Fibroblast of lung (primary cell): ENCODE measurements at places on chromosomes 5 and 9.

DNA sequence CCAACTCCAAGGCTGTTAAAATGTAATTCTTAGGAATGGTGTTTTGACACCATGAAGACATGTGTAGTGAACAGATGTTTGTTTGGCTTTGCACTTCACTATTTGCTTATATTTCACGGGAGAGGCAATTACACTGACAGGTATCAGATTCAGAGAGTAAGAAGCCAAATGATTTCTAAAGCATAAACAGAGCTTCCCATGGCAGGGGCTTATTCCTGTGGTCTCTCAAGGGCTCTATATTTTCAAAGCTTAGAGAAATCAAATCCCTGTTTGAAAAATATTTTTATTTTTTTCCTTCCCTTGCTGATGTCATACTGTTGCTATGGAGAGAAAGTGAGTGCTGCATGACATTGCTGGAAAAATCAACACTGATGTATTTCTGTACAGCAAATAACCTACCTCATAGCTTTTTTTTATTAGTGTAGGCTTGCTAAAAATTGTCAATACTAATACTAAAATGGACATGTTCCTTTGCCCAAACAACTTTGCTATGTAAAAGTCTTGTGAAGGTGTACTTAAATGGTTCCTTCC lies 161.4 kb downstream of the GIN1 start:
- peak; percentile 60 for DNase-seq

DNA sequence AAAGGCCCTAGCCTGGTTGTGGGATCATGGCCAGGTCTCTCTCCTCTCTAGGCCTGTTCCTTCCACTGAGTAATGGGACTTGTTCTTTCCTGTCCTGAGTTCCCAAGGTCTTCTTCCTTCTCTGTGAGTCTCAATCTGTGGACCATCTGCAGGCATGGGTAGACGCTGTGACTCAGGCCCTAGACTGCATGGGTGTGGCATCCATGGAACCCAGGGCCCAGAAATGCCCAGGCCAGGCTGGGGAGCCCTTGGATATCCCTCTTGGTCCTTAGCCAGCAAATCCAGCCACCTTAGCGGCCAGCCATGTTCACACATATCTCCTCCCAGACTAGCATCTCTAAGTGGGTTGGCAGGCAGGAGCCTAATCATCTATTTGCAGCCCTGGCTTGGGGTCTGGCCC lies 2.3 kb upstream of the ACSL6 start:
- no peak for DNase-seq

DNA sequence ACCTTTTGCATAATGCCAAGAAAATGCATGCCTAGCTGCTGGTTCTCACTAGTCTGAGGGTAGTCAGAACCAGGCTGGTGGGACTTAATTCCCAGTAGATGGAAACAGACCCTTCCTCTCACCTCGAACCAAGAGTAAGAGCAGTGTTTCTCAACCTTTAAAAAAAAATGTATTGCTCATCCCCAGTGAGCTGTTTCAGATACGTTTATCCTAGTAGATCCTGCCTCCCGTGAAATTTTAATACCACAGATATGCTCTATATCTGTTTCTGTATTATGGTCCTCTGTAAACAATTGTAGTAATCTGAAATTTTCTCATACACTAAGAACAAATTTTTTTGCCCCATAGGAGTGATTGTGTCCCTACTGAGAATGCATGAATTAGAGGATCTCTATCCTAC lies 86.2 kb downstream of the TEK start:
- no peak for DNase-seq

DNA sequence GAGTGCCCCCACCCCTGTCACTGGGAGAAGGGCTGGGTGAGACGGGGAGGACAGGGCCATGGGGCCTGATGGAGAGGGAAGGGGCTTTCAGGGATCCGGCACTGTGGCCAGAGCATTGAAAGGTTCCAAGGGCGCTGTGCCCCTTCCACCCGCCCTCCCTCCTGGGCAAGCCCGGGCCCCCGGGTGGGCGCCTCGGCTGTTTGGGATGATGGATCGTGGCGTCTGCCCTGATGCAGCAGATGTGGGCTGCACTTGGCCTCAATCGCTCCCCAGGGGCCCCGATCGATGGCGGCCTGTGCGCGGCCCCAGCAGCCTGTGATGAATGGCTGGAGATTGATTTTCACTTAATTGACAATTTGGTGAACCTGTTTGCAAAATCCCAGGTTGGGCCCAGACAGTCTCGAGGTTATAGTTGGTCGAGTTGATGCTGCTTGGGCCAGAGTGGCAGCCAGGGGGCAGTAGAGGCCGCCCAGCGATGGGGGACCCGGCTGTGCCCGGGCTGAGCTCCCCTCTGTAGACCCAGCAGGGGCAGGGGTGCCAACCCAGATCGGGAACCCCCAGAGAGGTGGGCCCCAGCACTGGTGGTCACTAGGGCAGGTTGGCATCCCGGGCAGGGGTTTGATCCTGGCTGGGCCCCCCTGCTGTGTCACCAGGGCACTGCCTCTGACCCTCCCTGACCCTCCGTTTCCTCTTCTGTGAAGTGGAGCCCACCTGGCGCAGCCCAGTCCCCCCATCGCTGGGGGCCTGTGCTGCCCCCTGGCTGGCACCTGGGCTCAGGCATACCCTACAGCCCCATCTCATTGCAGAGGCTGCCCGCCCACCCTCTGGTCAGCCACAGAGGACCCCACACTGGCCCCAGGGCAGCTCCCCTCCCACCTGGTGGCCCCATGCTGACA lies 34.7 kb downstream of the LHX3 start:
- DNase-seq, result peak; percentile 12

- no peak for DNase-seq
Measured at GRCh38 chr5:74085782-74086181, 459.8 kb downstream of the ARHGEF28 start.

- no peak for DNase-seq
Measured at GRCh38 chr9:128252317-128253139, 23.3 kb downstream of the GOLGA2 start.

DNA sequence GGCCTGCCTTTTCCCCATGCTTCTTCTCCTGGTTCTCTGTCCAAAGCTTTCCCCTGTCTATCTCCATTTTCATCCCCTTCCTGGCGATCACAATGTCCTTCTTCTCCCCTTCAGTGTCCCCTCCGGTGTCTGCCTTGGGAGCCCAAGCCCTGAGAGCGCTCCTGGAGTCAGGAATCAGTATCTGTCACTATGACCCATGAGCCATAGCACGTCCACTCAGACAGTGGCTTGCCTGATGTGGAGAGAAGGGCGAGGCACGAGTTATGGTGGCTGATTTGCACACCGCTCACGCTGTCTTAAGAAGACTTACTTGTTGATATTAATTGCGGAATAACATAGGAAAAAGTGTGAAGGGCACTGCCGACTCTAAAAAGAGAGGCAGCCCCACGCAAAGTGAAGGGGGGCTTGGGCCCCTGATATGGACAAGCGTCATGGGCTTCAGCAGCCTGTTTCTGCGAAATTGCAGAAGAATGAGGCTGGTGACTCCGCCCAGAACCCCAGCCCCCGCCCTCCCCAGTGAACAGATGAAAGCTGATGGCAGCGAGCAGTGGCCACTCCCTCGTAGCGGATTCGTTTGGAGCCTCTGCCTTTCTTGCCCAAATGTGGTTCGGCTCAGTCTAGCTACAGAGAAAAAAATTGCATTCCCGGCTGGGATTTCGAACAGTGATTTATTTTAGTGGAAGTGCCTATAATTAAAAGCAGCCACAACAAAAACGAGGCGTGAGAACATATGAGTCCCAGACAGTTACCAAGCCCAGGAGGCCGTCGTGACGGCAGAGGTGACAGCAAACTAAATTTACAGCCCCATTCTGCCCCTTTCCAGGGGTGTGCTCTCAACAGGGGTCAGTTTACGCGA lies 149.8 kb downstream of the ICE1 start:
- no peak for DNase-seq

GRCh38 chr5:164376843-164377242 lies 871.4 kb downstream of the MAT2B start:
- no peak for DNase-seq

GRCh38 chr9:112140936-112141335 lies 34.2 kb downstream of the SUSD1 start:
- no peak for DNase-seq

DNA sequence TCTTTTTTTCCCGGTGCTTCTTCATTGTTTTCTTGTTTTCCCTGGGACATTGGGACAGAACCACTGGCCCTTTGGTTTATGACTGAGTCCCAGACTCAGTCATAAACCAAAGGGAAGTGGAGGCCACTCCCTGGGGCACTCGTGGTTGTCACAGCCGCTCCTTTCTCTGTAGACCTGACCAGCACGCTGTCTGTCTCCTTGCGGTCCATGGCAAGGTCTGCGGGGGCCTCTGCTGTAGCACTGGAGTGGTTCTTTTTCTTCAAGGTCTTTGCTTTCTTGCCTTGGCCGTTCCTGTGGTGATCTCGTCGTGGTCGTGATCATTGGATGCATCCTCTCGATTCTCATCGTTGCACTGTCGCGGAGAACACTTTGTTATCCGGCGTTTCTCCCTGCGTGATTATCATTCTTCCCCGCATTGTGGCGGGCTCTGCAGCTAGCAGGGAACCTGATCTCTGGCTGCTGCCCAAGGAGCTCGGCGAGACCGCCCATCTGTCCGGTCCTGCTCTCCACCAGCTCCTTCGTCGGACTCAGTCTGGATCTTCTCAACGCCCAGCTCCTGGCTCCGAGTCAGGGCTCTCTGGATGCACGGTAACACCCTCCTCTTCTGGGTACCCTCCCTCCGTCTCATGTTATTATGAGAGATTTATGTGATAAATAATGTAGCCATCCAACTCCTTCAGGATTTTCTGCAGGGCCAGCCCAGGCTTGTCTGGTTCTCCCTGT lies 43.5 kb upstream of the MPDZ start:
- no peak for DNase-seq

DNA sequence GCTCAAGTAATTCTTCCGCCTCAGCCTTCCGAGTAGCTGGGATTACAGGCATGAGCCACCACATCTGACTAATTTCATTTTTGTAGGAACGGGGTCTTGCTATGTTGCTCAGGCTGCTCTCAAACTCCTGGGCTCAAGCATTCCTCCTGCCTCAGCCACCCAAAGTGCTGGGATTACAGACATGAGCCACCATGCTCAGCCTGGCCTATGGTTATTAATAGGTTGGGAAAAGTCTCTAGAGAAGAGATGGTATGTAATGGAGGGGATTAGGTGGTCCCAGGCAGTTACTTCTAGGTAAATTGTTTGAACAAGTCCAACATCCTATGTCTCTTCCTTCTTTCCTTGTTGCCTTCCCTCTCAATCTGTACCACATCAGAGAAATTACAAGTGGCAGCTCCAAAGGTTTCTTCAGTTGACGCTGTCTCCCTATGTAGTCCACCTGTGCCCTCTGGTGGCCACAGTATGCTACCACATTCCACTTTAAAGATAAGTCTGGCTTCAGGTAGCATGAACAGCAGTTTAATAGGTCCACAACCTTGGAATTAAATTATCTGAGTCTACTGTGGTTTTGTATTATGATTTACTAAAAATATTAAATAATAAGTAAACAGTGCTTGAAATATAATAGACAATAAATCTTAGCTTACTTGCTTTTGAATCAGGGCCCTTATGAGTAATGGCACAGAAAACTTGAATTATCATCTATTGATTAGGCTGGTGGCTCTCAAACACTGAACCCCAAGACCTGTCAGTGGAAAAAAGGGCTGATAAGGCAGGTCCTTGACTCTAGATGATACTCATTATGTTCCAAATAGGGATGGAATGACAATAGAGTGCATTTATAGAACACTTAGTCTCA lies 9.7 kb downstream of the TIGD6 start:
- peak; percentile 77 for DNase-seq

DNA sequence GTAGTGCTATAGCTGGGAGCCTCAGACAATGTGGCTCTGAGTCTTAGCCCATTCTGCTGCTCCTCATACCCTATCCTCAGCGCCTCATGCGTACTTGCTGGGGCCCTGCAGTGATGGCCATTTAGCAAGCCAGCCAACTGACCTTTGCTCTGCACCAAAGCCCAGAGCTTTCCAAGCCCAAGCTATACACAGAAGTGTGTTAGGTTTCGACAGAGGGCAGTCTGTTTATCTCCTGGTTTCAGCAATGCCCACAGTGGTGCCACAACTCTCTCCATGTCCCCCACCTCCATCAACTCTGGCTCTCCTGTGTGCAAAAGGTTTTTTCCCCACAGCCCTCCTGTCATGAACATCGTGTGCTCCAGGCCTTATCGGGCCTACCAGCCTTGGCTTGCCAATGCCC lies 16.9 kb downstream of the GNG10 start:
- DNase-seq, result no peak

DNA sequence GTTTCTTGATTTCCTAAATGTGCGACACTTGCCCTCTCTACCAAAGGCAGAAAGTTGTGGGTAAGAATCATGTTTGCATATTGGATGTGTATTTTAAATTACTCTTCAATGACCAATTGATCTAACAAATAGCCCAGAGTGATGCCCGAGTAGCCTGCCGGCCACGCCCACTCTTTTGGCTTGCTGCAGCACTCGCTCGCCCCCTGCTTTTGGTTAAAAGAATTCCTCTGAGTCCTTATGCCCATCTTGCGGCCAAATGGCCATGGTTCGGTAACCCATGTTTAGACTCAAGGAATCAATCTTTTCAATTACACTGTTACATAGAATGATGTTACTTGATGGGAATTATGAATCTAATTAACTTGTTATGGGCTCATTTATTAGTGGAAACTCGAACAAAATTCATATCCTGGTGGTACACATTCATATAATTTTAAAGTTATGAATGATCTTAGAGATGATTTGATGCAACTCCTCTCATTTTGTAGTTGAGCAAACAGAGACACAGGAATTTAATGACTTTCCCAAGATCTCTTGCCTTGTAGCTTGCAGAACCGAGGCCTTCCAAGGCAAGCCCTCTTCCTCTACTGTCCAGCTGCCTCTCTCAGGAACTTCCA lies 36.5 kb downstream of the PPIC start:
- DNase-seq, result peak; percentile 22

- DNase-seq, result no peak
Measured at GRCh38 chr9:82613498-82613897, 449.4 kb downstream of the RASEF start.

- no peak for DNase-seq
Measured at GRCh38 chr9:138013273-138013672, 135.7 kb downstream of the CACNA1B start.

GRCh38 chr9:121316378-121316777 lies 48.4 kb downstream of the GSN start:
- DNase-seq, result no peak

GRCh38 chr5:180338001-180338707 lies 15.0 kb downstream of the GFPT2 start:
- DNase-seq, result no peak

DNA sequence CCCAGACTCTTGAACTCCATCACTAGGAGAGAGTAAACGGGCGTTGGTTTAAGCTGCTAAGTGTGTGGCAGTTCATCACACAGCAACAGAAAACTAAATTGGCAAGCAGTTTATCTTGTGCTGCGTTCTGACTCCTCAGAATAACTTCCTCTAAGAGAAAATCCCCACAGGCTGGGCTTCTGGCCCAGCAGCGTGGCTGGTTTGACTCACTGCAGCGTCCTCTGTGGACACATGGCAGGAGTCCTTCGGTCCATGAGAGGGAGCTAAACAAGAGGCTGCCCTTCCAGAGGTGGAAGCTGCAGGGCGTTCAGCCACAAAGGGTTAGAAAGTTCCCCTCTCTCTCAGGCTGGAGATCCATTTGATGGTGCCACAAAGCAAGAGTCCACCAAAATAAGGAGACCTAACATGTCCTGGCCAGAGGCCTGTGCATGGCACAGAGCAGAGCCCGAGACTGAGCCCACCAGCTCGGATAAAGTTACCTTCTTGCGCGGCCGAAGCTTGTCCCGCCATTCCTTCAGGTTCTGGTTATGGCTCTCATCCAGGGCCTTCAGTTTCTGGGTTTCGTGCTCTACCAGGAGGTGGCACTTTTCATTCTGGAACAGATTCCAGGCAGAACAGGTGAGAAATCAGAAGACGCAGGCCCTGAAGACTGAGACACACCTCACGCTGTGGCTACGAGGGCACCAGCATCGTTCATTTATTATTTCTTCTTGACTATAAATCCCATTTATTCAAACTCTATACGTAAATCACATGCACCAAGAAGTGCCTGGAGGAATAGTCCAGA lies 46.2 kb upstream of the FBXW11 start:
- DNase-seq, result peak; percentile 60
